ENCODE measurements at places on chromosomes 4 and X.
A peak's percentile ranks its signal among the peaks of the same experiment; 100 is the strongest.

DNA sequence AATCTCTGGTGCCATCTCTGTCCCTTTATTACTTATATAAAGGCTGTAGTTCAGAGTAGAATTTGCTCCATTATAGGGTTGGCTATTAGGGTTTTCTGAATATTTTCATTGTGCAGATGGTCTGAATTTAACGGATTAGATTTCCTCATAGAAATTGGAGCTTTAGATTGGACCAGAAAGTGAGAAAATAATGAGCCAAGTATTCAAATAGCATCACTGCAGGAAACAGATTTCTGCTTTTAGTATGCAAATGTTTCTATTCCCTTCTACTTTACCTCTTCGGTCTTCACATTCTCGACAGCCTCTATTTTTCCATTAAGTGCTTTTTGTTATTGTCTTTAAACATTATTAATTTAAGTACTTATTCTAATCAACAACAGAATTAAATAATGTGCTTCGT is 55.4 kb downstream of the TRIM2 start:
- DNase-seq = no peak

DNA sequence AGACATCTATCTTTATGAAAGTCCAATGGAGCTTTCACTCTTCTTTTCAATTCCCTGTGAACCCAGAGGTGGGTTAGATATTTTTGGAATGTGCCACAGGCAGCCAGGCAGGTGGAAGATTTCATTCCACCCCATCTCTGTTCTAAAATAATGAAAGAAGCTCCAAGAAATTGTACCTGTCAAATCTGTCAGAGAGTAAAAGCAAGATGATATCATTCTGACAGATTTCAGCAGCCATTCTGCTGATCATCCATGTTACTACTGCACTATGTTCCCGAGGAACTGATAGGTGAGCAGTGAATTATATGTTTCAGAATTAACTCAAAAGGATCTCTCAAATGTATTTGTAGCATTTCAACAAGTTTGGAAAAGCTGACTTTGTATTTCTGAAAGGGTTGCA is 339.5 kb upstream of the SPANXN4 start:
- no peak for DNase-seq

- DNase-seq = no peak
Measured at GRCh38 chrX:120456973-120457372, 12.1 kb downstream of the LAMP2 start.

DNA sequence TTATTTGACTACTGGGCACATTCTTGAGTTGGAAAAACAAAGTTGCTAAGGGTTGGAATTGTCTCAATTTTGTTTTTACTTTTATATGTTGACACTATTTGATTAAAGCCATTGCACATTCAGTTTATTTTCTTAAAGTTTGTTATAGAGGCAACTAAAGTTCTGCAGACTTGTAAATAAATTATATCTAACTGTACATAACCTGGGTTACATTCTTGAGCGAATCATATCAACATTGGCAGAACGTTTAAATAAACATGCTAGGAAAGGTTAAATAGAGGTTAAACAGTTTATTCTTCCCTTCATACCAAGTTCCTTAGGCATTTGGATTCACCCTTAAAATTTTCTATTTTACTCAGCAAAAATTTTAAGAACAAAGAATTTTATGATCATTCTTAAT is 74.5 kb downstream of the UCHL1 start:
- no peak for DNase-seq

DNA sequence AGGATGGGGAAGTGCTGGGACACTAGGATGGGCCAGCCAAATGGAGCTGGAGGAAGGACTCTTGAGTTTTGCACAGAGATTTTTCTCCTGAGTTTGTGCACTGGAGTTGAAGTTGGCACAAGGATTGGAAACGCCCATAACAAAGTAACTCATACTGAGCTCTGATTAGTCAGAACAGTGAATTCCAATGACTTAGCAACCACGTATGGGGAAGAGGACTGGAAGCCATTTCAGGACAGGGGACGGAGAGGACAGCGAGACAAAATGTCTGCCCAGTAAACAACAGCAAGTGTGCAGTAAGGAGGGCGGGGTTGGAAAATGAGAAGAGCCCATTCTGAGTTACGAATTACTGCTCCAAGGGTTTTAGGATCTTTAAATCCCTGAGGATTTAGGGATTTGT is 5.9 kb downstream of the RIPPLY1 start:
- DNase-seq = no peak

GRCh38 chrX:9207142-9207541 is 173.2 kb upstream of the FAM9B start:
- DNase-seq = no peak

DNA sequence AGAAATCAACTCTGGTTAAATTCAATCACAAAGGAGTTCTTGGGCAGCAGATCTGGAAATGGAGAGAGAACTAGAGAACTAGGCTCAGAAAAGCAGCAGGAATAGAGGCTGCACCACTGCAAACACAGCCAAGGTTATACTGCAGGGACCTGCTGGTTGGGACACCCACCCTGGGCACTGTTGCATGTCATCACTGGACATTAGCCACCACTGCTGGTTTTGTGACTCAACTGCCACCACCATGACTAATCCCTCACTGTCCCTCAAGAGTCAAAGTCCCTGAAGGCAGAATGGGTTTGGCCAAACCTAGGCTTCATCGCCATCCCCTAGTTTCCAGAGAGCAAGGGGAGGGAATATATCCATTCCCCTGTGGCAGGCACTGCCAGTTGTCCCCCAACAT is 38.1 kb upstream of the IRAK1 start:
- no peak for DNase-seq

DNA sequence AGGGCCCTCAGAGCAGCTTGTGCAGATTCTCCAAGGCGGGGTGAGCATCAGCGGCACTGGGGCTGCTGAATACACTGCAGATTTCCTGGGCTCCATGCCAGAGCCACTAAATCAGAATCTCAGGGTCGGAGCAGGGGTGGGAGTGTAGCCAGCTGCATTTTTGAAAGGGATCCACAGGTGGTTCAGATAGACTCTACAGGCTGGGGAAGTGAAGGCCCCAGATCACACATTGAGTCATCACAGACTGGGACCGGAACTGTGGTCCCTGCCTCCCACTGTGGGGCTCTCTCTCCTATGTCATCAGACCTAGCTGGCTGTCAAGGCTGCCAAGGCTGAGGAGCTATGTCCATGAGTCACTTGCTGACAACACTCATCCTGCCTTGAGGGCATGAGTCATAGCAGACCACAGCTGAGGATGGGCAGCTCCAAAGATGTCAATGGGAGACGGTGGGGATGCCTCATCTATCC is 162.3 kb upstream of the MAMLD1 start:
- peak; percentile 20 for DNase-seq

DNA sequence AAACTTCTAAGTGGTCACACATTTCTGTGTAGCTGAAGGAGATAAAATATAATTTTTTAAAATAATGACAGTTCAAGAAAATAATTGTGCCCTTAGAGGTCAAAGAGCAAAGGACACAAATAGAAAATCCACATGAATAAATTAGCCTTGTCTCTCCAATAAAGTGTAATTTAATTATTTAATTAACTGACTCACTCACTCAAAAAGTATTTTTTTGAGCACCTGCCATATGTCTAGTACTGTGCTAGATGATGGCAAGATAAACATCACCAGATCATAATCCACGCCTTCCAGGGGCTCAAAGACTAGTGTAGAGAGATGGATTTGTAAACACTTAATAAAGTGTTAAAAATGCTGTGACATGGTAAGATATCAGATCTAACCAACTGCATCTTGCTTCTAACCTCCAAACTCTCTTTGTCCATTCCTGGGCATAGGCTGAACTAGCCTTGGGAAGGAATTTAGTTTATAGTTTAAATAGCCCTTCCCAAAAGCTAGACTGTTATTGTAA is 112.5 kb downstream of the SCLT1 start:
- no peak for DNase-seq

DNA sequence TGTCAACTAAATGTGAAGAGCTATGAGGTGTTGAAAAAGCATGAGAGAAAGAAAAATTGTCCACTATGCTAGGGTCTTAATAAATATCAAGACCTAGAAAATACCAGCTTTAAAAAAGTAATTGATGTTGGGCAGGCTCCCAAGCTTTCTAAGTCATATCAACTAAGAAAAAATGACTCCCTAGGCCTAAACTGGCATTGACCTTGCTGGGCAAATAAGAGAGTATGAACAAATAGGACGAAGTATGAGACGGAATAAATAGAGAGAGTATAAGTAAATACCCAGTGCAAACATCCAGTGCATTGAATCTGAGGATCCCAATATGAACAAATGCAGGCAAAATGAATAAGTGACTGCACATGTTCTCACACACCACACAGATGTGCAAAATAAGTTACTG is 3.2 kb downstream of the KDR start:
- DNase-seq = no peak

DNA sequence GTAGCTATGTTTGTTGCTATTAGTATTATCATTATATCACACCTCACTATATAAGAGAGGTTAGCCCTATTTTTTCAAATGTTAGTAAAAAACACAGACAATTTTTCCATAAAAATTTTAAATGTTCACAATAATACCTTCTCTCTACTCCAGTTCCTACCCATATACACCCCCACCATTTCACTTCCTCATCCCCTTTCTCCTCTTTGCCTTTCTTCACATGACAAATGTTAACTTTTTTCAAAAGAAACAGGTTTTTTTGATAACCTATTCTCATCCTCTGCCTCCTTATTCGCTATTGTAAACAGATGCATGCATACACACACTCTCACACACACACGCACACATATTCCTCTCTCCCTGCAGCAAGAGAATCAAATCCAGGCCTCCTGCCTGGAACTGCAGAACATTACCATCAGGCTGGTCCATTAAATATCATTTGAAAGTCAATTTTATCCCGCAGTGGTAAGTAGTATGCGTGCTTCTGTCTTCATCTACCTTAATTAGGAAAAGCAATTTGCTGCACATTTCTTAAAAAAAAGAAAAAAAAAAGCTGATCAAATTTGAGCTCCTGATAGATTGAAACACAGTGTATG is 55.5 kb downstream of the MID1IP1 start:
- DNase-seq = no peak

- DNase-seq = no peak
Measured at GRCh38 chr4:114924311-114924710, 189.1 kb downstream of the NDST4 start.

DNA sequence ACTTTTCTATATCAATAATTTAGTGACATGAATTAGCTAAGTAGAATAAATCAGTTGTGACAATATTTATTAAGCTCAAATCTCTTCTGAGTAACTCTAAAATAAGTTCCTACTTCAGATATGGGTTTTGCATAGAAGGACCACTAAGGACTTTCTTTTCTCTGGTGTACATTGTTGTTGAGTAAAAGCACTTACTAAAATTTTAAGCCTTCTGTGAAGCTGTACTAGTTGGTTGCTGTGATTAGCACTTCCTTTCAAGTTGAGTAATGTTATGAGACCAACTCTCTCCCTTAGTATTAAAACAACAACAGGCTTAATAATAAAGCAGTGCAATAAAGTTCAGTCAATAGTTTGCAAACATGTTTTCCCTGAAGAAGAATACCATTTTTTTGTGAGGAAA is 667.4 kb upstream of the NDST4 start:
- DNase-seq = no peak

DNA sequence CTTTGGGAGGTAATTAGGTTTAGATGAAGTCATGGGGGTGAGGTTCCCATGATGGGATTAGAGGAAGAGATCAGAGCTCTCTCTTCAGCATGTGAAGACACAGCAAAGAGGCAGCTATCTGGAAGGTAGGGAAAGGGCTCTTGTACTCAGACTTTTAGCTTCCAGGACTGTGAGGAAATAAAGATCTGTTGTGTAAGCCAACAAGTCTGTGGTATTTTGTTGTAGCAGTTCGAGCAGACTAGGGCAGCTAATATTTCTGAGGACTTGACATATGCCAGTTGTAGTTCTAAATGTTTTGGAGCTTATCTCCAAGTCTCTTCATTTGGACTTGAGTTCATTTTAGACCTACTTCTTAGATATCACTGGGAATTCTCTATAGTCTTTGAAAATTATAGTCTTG is 137.3 kb upstream of the PDE5A start:
- DNase-seq = no peak

- DNase-seq = no peak
Measured at GRCh38 chrX:37926700-37927099, 79.3 kb upstream of the DYNLT3 start.

DNA sequence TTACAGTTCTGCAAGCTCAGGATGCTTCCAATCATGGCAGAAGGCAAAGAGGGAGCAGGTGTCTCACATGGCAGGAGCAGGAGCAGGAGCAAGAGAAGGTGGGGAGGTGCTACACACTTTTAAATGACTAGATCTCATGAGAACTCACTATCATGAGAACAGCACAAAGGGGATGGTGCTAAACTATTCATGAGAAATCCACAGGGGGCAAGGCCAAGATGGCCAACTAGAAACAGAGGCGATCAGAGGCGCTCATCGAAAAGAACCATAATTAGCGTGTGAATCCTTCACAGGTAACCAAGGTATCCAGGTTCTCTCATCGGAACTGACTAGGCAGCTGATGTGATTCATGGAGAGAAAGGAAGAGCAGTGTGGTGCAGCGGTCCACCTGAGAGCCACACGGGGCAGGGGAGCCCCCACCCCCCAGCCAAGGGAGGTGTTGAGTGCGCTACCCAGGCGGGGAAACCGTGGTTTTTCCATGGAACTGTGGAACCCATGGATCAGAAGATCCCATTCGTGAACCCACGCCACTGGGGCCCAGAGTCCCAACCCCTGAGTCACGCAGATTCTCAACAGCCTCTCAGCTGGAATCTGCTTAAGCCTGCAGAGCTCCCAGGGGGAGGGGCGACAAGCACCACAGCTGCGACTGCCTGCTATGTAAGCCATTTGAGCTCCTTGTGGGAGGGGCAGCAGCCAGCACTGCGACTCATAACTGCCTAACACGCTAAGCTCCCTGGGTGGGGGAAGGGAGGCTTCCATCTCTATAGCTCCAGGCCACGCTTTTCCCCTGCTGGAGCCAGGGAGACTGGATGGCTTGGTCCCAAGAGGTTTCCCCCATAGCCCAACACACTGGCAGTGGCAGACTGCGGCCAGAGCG is 46.7 kb downstream of the FGF16 start:
- DNase-seq = no peak

DNA sequence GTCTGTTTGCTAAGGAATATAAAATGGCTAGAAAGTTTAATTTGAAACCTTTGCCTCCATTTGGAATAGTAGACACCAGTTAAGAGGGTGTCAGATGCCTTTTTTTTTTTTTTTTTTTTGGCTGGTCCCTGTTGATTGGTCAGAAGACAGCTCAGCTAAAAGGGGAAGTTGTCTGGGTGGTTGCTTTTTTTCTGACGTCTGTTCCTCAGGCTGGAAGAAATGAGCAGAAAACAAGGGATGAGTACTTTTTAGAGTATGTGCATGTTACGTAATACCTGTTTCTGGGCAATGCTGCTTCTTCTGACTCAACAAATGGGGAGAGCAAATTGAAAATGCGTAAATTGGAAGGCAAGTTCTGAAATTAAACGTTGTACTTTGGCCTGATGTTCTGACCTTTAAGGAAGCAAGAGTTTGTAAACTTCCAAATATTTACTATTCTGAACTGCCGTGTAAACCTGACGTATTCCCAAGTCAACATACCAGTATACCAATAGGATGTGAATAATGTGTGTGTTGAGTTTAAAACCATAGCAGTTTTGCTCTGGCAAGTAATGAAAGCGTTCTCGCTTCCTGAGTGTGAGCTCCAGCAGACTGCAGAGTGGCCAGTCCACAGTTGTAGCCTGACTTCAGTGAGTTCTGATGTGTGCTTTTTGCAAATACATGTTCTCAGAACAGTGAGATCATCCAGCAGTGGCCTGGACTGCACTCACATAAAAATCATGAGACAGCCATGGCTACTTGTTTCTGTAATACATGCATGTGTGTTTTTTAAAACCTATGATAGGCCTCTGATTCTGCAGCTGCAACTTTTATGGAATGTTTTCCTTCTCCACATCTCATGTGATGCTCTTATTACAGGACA is 1.7 kb downstream of the SAT1 start:
- no peak for DNase-seq
